NT2/D1 (cell line): ENCODE measurements at places on chromosomes 12 and 14.

GRCh38 chr12:86735072-86735471 is 478.9 kb upstream of the MGAT4C start:
- no peak for DNase-seq

DNA sequence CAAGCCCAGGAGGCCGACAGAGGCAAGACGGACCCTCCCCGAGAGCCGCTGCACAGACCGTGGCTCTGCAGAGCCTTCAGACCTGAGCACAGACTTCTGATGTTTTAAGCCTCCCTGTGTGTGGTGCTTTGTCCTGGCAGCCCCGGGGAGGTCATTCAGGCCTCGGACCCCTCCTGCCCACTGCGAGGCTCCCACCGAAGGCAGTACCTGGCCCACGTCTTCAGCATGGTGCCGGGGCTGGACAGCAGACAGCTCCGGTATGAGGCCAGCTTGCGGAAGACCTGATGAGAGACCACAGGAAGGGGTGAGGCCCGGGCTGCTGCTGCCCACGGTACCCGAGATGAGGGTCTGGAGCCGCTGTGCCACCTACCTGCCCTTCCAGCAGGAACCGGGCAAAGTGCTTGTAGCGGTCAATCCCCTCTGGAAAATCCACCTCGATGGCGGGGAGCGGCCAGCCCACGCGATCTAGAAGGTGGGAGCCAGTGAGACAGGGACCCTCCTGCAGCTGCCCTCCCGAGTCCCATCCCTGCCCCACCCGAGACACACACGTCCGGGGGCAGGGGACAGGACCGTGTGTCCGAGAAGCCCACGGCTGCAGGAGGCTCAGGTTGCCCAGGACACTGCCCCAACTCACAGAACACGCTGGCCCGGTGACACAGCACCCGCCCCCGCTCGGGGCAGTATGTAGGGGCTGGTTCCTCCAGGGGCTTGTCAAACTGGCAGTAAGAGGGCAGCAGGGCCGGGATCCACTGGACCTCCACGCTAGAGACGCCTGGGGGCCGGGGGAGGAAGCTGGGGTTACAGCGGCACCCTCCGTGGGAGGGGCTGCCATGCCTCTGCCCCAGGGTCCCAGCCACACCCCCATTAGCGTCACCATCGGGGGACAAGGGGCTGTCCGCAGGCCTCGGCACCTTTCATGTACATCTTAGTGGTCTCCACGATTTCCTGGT is 35.6 kb upstream of the UBC start:
- DNase-seq: no peak

DNA sequence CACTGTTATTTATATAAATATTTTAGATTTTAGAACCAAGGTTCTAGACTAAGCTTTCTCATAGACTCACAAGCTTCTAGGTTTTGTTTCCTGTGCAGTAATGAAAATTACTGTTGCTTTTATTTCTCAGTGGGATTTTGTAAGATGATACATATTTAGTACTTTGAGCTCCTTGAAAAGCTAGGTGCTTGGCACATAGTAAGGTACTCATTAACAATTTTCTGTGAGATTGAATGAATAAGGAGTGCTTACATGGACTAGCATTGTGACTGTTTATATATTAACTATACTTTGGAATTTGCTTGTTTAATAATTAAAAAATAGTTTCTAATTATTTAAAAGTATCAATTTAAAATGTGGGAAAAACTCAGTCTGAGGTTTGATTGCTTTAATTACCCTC is 85.7 kb downstream of the MIA2 start:
- DNase-seq: no peak

DNA sequence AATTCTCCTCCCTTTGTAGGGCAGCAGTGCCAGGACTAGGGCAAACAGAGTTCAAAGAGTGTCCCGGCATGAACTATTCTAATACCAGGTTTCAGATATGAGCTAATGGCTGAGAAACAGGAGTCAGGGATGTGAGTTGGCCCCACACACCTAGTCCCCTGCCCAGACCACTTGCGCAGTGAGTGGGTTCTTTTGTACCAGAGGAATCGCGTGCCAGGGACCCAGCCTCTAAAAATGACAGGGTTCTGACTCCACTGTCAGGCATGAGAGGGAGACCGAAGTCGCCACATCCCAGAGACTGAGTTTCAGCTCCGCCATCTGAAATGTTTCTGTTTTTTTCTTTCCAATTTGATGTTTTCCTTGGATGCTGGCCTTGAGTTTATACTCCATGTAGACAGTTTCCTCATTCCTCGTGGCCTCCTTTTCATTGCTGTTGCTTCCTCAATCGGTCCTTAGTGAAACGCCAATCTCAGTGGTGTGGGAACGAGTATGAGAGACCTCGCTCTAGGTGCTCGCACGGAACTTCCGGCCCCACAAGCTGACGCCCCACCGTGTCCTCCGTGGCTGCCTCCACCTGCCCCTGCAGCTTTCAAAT is 31.5 kb downstream of the FBXL14 start:
- DNase-seq: no peak

DNA sequence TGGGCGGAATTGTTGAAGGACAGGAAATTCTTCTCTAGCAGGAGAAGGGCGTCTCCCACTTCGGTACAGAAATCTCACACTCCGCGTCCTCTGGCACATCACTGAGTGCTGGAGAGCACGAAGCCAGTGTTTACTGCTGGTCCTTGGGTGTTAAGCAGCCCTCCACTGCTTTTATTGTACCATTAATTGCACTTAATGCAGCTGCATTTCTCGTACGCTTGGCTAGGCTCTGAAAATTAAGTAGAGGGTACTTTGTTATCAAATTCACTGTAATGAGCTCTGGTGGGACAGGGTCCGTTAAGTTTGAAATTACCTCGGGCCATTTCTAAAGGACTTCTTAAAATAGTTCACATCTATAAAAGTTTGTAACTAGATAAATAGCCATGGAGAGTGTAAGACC is 411.2 kb downstream of the NPAS3 start:
- DNase-seq: no peak

DNA sequence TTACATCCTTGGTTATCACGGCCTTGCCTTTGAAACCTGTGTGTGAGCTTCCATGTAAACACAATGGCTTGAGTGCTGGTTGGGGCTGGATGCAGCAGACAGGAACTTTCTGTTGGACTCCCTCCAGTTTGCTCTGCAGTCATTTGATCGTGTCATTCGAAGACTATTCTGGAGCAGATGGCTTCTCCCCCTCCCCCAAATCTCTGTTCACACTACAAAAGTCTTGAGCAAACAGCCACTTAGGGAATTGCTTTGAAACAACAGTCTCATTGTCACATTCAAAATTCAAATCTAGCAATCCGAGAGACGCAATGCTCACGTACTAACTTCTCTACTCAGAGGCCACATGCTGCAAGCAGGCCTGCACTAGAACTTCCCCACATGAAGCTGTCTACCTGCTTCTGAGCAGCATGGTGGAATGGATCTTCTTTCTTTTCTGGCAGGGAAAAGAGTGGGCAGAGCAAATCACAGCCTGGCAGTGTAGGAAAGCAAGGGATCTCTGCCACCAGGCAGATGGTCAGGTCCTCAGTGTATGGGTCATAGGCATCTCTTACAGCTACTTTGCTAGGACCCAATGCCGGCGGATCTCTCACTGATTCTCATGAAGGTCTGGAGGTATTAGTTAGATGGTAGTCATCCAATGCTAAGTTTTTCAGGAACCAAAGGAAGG is 214.2 kb downstream of the PPM1H start:
- DNase-seq: no peak

DNA sequence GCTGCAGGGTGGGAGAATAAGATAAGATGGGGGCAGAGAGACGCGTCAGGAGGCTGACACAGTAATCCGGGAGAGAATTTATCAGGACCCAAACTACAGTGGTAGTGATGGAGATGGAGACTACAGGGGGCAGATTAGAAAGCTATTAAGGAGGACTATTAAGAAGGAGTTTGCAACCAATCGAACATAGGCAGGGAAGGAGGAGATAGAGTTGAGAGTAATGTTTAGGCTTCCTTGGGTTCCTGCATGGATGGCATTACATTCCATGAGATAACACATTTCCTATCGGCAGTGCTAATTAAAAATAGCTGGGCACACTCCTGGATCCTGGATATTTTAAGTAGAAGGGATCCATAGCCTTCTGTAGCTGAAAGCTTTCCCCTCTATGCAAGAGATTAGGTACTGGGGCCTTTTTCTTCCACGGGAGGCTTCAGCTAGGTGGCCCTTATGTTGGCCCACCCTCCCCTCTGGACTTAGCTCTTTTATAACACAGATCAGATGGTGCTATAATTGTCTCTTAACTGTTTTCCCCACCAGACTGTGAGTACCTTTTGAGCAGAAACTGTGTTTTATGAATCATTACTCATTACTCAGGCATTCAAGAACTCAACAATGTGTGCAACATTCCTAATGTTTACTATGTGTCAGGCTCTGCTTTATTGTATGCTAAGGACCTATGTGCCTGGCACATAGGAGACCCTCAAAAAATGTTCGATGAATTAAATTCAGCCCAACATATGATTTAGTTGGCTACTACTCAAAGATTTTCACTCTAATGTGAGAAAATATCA is 113.0 kb downstream of the RMST start:
- no peak for DNase-seq

GRCh38 chr12:87142342-87142741 is 886.2 kb upstream of the MGAT4C start:
- DNase-seq: no peak

DNA sequence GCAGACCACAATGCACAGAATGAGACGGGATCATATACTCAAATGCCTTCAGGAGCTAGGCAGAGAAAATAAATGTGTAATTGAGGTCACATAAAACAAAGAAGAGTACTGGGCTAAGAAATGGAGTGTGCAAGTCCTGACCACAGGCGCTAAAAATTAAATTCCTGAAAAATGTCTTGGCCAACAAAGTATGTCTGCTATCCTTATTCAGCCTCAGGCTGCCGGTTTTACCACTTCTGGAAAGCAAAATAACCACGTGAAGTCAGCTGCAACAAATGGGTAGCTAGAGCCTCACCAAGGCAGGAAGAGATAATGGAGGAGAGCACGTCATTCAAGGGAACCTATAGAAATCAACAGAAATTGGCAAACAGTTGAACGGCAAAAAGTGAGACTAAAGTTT is 3.1 kb downstream of the PYGL start:
- no peak for DNase-seq

GRCh38 chr12:90870971-90871725 is 83.8 kb downstream of the CCER1 start:
- DNase-seq: no peak

DNA sequence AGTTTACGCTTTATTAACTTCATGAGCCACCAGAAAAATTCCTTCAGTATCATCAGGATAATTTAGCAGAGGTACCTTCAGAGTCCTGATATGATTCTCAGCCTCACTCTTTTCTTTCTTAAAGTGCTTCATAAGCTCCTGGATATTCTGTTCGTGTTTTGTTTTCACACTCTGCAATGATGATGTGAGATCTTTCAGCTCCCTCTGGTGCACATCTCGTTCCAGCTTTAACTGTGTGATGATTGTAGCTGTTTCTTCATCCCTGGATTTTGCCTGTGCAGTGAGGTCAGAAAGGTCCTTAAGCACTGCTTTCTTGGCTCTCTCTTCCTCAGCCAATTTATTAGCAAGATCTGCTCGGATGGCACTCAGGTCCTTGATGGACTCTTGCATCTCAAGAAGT is 156.7 kb downstream of the CEP128 start:
- DNase-seq: no peak

GRCh38 chr14:90443161-90444076 is 46.6 kb downstream of the CALM1 start:
- DNase-seq: no peak

DNA sequence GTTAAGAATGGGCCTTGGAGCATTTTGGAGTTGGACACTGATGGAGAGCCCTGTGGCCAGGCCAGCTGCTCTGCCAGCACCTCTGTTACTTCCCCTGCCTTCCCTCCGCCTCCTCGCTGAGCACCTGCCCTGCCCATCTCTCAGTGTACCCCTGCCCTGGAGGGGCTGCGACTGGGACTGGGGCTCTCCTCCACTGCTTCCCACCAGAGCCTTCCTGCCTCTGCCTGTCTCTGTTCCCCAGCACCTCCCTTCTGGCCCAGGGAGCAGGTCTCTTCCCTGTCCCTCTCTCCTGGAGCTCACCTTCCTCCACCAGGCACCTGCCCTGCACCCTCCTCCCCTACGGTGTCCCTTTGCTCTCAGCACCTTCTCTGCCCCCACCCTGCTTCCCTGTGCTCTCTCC is 62.1 kb downstream of the WDR20 start:
- no peak for DNase-seq

DNA sequence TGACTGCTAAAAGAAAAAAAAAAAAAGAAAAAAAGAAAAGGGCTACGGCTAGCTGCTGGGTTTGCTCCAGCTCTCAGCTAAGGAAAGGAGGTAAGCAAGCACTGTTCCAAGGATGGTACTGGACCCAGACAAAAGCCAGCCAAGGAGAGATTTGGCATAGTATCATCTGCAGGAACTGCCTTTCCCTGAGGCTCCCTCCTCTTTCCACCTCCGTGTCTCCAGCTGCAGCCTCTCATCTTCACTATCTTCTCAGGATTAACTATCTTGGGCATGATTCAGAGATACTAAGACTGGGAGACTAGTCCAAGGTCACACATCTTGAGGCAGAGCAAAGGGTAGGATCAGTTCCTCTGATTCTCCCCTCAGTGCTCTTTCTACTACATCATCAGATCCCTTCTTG is 6.0 kb downstream of the KITLG start:
- DNase-seq: no peak

DNA sequence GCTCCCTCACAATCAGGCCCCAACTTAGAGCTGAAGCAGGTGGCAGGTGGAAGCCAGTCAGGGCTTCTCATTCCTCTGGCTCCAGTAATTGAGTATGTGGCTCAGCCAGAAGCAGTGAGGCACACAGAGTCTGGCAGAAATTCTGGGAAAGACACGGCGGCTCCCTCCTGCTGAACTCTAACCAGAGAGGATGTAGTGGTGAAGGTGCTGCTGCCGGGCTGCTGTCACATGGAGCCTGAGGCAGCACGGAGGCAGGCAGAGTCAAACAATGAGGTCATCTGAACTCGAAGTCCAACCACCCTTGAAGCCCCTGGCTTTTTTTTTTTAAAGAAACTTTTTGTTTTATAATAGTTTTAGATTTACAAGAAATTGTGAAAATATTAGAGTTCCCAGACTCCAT is 33.4 kb upstream of the SMOC1 start:
- DNase-seq: no peak

DNA sequence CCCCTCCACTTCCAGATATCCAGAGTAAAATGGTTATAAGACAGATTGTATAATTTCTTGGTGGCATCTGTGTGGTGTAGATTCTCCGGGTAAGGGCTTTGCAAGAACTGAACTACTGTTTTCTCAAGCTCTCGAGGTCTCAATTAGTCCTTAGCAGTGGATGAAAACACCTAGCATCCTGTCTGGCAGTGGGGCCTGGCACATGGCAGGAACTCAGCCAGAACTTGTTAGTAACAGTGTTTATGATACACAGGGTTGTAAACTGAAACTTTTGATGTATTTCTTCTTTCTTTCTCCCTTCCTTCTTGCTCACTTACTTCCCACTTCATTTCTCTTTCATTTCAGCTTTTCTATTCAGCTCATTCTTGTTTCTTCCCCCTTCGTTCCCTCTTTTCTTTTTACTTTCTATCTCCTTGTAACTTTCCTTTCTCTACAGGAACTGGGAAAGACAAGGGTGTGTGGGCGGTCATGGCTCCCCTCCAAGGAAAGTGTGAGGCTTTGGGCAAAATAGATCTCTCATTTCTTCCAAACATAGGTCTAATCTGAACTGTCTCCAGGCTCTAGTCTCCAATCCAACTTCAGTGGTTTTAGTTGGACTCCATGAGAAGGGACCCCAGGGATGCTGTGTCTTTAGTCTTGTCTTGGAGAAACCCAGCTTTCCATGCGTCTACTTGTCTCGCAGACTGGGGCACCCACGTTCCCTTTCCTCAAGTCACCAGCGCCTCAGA is 159.7 kb downstream of the PAH start:
- no peak for DNase-seq
